ENCODE measurements at places on chromosomes 5 and 9.

DNA sequence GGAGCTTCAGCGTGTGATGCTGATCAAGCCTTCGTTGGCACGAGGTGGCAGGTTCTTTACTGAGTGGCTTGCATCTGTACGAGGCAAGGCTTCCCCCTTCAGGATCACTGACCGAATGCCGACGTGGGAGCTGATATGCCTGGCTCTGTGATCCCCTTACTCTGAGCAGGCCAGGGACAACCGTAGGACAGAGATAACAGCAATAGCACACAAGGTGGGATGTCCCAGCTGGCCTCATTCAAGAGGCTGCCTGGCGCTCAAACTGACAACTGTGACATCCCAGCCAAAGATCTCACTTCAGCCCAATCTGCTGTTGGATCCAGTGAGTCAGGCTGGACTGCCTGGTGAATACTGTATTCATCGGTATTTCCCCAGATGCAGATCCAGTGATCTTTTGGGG, 199.4 kb upstream of the PANK3 start:
- DNase-seq = no peak

- no peak for DNase-seq
Observed at GRCh38 chr9:95296761-95297160, 20.7 kb downstream of the FANCC start.

GRCh38 chr5:53418409-53418808, 62.0 kb upstream of the FST start:
- DNase-seq = no peak

DNA sequence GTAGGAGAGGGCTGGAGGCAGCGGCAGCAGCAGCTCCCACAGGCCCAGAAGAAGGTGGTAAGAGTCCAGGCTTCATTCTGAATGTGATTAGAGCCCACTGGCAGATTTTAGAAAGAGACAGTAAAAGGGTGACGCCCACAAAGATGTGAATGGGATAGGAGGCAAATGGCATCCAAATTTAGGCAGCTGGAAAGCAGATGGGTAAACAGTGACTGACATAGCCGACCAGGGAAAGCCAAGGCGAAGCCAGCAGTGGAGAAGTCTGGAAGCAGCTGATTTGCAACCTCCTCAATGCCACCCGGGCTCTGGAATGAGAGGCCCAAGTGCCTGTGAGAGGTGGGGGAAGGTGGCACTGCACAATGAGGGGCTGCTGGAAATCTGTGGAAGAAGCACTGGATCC, 103.3 kb downstream of the C5orf15 start:
- DNase-seq = no peak

GRCh38 chr9:79040671-79041070, 531.1 kb upstream of the TLE4 start:
- DNase-seq = no peak

DNA sequence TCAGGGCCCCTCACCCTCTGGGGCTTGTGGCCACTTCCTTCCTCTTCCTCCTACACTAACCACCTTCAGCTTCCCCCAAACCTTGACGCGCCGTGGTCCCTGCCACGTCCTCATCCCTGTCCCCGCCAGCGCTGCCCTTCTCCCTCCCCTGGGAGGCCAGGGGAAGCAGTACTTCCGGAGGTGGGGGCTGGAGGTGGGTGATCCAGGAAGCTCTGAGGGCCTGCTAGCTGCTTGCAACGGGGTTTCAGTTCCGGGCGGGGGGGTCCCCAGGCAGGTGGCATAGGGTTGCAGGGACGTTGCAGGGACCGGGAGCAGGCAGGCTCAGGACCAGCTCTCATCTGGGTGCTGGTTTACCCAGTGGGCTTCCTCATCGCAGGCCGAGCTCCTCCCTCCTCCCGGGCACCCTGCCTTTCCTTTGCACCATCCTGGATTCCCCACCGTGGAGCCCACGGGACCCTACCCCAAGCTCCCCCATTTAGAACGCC, 70.0 kb downstream of the RXRA start:
- DNase-seq = no peak

DNA sequence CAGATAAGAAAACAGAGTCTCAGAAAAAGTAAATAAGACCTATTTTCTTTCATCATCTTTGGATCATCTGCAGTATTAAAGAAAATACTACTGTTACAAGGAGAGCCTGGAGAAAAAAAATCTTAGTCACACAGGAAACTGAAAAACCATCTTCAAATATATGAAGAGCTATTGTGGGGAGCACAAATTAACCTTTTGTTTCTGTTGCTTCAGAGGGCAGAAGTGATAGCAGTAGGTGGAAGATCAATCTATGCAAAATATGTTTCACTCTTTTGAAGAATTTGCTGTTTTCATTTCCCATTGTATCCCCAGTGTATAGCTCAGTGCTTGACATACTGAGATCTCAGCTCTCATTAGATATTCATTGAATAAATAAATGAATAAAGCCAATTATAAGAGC, 13.1 kb upstream of the CEMIP2 start:
- no peak for DNase-seq

- DNase-seq = no peak
Observed at GRCh38 chr5:67999391-67999790, 216.2 kb upstream of the PIK3R1 start.

GRCh38 chr5:137069358-137069757, 429.8 kb downstream of the SPOCK1 start:
- DNase-seq = no peak

GRCh38 chr5:14404780-14405179, 176.8 kb upstream of the OTULINL start:
- DNase-seq = no peak

GRCh38 chr9:136252281-136252680, 6.7 kb upstream of the QSOX2 start:
- DNase-seq = no peak

GRCh38 chr9:75185585-75186170, 97.4 kb downstream of the OSTF1 start:
- DNase-seq = no peak

GRCh38 chr5:152397581-152397980, 7.5 kb downstream of the NMUR2 start:
- no peak for DNase-seq

DNA sequence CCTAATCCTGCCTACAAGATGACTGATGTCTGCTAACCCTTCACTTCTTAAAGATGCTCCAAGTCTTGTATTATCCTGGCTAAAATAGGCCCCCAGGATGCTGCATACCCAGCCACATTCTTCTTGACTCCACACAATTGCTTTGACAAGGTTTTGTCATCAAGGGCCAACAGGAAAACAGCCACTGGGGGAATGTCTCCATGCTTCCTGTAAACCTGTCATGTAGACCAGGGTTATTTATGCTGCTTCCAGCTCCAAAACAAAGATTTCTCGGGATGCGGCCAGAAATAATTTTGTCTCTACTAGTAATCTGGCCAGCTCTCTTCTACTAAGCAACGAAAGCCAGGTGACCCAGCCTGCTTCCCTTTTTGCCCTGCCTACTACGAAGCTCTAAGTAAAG, 53.8 kb downstream of the SHB start:
- no peak for DNase-seq

- no peak for DNase-seq
Observed at GRCh38 chr5:93088592-93089389, 492.2 kb downstream of the NR2F1-AS1 start.

- DNase-seq = no peak
Observed at GRCh38 chr5:37812365-37812764, 27.5 kb downstream of the GDNF start.

DNA sequence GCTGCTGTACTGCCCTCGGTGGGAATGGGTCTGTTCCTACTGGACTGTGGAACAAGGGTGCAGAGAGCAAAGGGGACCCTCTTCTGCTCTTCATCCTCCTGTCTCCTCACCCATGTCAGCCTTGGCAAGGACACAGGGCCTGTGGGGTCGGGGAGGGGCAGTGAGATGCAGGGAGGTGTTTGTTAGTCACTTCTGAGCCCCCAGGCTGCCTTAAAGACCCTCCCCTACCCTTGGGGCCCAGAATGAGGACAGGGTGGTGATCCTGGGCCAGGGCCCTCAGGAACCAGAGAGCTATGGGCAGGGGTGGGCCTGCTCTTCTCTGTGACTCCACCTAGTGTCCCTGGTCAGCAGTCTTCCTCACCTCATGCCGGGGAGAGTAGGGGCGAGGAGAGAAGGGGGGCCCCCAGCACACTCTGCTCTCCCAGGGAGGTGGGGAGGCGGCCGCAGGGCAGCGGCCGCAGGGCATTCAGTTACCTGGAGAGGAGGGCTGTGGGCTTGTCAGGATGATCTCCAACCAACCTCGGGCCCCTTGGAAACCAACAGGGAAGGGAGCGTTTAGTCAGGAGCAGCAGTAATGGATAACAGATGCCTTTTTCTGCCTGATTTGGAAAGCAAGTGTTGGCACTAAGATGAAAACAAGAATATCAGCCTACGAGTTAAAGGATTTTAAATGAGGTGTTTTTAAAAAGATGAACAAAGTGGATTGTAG, 62.0 kb upstream of the GARNL3 start:
- no peak for DNase-seq

GRCh38 chr9:75231167-75231566, 142.9 kb downstream of the OSTF1 start:
- no peak for DNase-seq

DNA sequence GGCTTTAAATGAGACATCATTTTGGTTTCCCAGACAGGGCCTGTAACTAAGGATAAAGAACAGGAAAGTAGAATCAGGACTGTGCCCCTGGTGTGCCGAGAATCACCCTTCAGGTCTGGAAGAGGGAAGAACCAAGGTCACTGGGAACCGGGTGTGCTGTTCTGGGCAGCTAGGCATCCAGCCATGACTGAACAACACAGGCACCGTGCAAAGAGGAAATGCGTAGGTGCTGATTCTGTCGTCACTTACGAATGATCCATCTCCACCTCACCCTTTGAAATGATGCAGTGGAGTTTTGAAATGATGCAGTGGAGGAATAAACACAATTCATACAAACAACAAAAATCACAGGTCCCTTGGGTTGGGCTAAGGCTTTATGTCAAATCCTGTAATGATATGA, 64.4 kb downstream of the MAP1B start:
- no peak for DNase-seq

DNA sequence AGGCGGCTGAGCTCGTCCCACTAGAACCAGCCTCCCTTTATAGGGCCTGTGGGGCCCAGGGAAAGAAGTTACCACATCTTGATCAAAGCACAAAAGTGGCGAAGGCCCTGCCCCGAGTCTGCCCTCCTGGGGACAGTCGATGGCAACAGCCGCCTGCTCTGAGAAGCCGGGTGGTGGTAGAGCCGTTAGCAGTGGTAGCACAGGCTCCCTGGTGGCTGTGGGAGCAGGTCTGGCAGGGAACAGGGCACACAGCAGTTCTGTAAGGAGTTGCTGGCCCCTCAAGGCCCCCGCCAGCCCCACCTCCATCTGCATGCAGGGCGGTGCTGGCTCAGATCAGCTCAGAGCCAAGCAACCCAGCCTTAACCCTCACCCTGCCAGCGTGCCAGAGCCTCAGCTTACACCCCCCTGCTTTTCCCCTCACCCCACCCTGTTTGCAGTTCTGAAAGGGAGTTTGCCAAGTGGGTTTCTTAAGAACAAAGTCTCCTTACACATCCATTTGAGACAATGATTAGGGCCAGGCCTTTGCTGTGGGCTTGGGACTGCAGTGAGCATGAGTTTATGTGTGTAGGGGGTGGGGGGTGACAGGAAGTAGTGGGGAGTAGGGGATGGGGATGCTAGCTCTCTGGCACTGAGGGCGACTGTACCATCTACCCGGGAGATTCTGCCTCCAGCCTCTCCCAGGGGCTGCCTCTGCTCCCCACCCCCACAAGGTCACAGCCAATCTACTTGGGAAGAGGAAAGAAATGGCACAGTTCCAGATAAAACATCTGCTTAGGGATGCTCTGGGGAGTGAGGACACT, 11.8 kb downstream of the ACSL6 start:
- DNase-seq = no peak

DNA sequence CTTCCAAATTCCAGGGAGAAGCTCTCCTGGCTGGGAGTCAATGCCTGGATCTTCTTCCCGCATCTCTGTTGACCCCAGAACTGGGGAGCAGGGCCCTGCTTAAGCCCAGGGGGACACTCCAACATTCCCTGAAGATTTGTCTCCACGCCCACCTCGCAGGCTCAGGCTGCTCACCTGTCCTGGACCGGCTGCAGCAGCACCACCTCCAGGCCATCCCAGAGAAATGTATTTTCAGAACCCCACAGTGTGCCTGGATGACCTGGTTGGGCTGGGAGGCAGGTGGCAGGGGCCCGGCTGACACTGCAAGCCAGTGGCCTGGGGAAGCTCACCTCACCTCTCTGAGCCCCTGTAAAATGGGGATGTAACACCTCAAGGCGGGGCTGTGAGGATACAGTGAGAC, 27.1 kb upstream of the ZBTB43 start:
- no peak for DNase-seq

DNA sequence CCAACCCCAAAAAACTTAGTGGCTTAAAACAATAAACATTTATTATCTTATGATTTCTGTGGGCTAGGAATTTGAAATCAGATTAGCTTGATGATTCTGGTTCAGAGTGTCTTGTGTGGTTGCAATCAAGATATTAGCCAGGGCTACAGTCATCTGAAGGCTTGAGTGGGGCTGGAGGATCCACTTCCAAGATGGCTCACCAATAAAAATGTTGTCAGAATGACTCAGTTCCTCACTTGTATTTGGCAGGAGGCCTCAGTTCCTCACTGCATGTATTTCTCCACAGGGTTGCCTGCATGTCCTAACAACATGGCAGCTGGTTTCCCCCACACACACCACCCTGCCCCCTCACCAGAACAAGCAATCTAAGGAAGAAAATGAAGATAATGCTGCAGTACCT, 98.2 kb upstream of the NIPBL start:
- DNase-seq = no peak

DNA sequence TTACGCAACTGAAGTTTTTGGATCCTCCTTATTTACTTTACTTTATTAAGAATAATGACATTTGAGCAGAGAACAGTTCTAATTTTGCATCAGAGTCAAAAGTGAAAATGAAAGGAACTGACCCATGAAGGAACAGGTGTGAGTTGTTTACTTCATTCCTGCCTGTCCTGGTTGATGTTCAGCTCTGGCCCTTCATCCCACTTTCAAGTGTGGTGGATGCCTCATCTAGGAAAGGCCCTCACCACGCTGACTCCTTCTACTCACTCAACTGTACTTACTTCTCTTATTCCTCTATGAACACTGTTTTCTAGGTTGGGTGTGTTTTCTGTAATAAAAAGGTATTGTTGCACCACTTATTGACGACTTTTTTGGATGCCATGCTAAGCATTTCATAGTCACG, 61.8 kb upstream of the PLEKHG4B start:
- DNase-seq = no peak

DNA sequence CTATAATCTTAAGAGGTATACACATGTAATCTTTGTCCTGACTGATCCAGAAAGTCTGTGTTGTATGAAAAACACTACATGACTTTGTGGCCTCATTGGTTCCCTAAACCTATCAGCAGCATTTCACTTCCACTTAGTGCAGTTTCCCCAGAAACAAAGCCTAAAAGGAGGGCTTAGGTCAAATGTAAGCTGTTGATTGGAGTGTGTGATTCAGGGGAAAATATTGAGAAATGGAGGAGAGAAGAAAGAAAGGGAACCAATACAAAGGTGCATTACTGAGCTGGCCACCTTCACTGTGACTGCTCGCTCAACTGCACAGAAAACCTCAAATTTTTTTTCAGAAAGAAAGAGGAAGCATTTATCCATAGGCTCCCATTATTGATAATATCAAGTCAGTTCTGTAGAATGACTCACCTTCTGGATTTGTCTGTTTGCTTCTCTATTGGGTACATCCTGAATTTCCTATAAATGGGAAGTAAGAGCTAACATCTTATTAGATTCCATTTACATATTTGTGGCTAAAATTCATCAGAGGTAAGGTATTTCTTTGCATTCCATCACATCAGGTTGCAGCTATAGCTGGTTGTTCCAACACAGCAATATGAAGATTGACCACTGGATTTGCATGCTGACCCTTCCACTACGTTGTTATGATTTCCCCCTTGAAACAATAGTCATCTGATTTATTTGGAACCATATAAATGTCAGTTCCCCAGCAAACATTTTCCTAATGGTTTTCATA, 10.3 kb upstream of the FST start:
- DNase-seq = no peak

GRCh38 chr5:1167361-1167727, 34.1 kb upstream of the SLC6A19 start:
- DNase-seq = no peak

Data from stimulated activated CD8-positive, alpha-beta memory T cell treated with anti-CD3 and anti-CD28 coated beads, Interleukin-7, amount 100 ng/mL, for 1 hour (primary cell).